ENCODE measurements at places on chromosomes 13 and 19.

- DNase-seq, result no peak
Measured at GRCh38 chr13:112741835-112742570, 52.2 kb downstream of the ATP11A start.

DNA sequence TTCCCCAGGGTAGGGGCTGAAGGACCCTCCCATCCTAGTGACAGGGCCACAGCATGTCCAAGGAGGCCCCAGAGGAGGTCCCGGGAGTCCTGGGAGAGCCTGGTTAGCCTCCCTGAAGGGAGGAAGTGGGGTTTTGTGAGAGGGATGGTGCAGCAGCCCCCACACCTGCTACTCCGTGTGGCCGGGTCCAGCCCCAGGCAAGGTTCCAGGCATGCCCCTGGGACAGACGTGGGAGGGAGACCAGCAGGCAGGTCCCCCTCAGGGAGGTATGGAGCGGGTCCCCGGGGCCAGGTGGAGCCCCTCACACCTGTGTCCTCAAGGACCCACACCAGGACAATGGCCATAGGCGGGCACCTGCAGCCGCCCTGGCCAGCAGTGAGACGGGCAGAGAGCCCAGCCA is 1.9 kb upstream of the F7 start:
- DNase-seq, result no peak

- no peak for DNase-seq
Measured at GRCh38 chr19:483332-484072, 12.8 kb upstream of the MADCAM1 start.

DNA sequence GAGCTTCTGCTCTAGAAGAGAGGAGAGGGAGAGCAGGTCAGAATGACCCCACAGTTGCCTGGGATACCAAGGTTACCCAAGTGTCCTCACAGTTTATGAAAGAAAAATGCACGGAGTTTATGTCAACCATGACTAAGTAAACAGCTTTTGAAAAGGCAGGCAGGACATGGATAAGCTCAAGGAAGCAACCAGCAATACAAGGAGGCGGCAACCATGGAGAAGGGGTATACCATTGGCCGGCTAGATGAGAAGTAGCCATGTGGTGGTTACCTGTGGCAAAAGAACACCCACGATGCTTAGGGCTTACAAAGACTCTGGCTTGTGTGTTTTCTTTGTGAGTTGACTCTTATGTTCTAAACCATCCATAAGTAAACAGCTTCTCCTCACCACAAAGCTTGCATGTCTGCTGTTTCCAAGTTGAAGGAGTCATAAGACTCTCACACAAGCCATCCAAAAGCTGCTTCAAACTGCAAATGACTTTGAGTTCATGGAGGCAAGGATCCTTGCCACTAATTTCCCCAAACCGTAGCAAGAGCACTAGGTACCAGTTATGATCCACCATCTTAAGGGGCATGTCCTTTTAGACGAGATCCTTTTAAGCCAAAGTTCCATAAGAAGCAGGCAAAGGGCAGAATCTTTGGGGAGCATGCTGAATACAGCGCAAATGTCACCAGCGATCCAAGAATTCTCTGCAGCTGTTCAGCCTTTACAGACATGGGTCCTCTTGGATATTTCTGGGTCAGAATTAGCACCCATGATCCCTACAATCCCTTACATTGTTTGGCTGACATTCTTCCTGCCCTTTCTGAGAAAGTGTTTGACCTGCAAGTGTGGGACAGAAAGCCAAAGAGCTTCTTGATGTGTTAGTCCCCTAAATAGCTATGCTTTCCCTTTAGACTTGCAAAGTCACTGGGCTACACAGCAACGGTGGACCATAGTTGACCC is 74.8 kb upstream of the IPO5 start:
- DNase-seq, result no peak

DNA sequence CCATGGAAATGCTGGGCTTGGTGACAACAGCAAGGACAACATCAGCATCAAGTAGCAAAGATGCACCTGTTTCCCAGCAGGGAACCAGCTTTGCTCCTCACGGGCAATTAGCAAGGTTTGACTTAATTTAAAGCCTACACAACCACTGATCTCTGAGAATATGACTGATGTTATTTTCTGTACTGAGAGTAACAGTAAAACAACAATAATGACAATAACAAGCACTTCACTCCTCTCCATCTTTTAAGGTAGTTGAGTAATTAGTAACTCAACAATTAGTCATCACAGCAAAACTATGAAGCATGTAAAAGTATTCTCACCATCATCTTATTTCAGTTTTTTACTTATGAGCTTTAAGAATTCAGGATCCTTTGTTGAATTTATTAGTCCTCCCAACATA is 37.3 kb downstream of the ENOX1 start:
- DNase-seq, result no peak

DNA sequence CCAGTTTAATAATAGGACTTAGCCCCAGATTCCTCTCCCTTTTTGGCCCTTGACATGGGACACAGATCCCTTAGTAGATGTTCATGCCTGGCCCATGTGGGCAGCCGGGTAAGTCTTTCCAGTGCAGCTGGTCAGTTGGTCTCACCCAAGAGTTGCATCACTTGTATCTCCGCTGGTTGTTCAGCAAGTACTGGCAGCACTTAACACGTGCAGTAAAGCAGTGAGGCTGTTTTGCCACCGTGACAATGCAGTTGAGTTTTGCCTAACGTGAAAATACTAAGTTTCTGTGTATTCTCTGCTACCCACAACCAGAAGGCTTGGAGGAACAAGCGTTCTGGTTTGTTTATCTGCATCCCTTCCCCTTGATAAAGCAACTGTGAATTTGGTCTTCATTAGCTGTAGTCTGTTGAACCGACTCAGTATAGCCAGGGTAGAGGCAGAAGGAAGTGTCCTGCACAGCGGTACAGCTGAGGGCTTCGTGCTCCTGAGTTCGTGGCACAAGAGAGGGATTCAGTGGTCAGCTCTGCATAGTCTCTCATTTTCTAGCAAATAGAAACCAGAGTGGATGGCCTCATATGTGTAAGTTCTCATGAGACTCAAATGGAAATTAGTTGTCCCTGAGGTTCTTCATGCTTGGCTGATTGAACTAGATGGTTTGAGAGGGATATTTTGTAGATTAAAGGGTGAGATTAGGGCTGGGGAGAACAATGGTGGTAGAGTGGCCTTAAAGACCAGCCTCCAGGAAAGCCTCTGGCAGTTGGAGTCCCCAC is 50.3 kb downstream of the ARHGEF7 start:
- no peak for DNase-seq

Measured in activated CD4-positive, alpha-beta T cell treated with anti-CD3 and anti-CD28 coated beads, Interleukin-10, Interleukin-2, amounts not matched to agents 100 ng/mL and 50 ng/mL, durations not matched to agents 16 hours and 8 hours (primary cell).